ENCODE measurements at places on chromosomes 7 and 10.

DNA sequence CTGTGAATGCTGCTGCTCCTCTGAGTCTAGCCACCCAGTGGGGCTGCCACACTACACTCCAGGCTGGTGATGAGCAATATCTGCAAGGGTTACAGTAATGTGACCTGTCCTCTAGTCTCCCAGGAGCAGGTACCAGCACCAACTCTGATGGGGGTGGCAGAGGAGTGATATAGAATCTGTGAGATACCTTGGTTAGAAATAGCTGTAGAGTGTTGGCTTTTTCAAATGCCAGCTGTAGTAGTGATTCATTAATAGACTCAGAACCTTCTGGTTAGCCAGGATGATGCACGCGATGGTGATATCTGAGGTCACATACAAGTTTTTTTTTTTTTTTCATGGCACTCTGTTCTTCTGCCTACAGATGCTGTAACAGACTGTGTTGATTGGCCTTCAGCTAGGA is 757.1 kb downstream of the INHBA start:
- DNase-seq = no peak

DNA sequence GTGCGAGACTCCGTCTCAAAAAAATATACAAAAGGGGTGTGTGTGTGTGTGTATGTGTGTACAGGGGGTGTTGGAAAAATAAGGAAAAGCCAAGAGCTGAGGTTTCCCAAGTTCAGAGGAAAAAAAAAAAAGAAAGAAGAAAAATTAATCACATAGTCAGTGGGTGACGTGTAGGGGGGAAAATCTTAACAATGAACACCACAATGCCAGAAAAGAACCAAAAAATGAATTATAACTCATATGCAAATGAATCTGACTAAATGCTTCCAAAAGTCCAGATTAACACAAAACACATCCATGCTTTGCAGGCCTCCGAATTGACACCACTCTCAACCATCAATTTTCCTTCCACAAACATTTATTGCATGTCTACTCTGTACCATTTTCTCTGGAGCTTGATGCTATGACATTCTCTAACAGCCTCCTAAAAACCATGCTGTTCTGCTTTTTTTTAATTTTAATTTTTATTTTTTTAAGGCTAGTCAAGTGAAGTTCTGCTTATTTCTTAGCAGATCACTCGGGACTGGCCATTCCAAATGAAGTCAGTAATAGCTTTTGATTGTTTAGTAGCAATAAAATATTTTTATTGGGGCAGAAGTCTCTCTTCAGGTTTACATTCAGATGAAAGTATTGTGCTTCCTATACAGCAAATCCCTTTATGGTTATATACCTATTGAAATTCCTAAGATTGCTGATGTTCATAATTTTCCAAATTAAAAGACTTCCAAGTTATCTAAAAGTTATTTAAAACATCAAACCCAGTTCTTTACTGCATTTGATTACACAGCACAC is 133.8 kb downstream of the CNOT4 start:
- DNase-seq = no peak

DNA sequence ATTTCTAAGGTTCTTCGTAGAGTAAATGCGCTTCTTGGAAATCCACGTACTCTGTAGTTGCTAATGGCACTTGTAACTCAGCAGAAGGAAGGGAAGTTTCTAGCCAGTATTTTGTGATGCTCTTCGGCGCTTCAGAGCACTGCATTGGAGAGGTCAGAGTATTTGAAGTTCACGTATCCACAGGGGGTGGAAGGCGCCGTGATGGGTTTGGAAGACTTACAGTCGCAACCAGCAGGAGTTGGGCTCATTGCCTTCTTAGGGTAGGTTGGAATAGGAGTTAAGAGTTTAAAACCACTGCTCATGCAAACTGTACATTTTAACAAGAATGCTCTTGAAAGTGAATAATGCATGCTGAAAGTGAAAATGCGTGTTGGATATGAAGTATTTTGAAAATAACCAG is 49.1 kb downstream of the SHH start:
- DNase-seq = no peak

DNA sequence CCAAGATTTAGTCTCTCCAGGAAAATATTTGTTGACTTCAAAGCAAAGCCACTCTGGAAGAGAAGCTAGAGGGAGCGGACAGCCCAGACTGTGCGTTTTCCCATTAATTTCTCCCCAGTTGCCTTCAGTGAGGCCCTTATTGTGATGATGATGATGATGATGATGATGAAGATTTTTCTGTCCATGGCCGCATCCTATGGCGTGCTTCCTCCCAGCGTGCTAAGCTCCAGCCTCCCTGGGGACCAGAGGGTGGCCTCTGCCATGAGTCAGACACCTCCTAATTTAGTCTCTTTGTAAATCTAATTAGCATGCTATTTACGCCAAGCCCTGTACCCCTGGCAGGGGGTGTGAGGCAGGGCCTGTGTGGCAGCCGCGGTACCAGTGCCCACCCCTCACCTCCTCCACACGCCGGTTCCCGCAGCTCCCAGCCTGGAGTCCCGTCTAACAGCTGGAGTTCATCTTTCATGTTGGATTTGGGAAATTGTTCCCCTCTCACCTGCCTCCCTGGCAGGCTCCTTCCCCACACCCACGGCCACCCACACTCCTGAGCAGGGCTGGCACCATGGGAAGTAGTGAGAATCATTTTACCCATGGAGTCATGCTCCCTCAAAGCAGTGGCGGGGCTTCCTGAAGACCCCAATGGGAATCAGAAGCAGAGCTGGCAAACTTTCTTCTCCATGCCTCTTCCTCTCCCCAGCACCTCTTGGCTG is 92.2 kb downstream of the C10orf105 start:
- no peak for DNase-seq

DNA sequence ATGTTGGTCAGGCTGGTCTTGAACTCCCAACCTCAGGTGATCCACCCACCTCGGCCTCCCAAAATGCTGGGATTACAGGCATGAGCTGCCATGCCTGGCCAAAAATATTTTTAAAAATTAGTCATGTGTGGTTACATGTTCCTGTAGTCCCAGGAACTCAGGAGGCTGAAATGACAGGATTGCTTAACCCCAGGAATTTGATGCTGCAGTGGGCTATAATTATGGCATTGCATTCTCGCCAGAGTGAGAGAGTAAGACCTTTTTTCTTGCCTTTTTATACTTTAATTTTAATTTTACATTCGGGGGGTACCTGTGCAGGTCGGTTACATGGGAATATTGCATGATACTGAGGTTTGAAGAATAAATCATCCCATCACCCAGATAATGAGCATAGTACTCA is 86.6 kb upstream of the ZNF92 start:
- no peak for DNase-seq

- DNase-seq = no peak
Measured at GRCh38 chr10:70940834-70941568, 52.6 kb upstream of the PCBD1 start.

- no peak for DNase-seq
Measured at GRCh38 chr10:110214371-110214826, 7.0 kb downstream of the MXI1 start.

GRCh38 chr7:151310578-151310977 is 31.0 kb upstream of the NUB1 start:
- no peak for DNase-seq

GRCh38 chr7:133512560-133512959 is 259.7 kb downstream of the EXOC4 start:
- no peak for DNase-seq

DNA sequence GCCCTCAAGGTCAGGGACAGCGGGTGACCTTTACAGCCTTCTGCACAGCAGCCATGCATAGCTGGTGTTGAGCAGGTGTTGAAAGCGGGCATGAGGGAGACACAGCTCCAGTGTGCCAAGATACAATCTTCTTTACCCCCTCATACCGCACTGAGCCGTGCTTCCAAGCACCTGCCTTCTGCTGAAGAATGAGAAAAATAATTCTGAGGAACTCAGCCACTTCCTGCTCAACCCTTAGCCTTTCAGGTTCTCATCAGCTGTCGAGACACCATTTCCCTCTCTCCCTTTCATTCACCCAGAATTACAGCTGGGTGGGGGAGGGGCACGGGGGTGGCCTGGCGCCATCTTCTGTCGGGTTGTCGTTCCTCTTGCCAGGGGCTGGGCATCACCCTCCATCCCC is 58.6 kb downstream of the COL13A1 start:
- no peak for DNase-seq

- no peak for DNase-seq
Measured at GRCh38 chr10:51993475-51993874, 294.1 kb upstream of the CSTF2T start.

DNA sequence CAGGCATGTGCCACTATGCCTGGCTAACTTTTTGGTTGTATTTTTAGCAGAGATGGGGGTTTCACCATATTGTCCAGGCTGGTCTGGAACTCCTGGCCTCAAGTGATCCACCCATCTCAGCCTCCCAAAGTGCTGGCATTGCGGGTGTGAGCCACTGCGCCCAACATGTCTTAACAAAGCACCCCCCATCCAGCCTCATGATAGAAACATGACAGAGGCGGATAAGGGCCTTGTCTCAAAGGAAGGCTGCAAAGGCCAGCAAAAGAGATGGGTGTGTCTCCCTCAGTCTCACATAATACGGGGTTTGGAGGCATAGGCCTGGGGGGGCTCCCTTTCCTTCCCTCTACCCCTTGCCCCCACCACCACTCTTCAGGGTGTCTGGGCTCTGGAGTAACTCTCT is 93.2 kb downstream of the SH3PXD2A start:
- DNase-seq = no peak

DNA sequence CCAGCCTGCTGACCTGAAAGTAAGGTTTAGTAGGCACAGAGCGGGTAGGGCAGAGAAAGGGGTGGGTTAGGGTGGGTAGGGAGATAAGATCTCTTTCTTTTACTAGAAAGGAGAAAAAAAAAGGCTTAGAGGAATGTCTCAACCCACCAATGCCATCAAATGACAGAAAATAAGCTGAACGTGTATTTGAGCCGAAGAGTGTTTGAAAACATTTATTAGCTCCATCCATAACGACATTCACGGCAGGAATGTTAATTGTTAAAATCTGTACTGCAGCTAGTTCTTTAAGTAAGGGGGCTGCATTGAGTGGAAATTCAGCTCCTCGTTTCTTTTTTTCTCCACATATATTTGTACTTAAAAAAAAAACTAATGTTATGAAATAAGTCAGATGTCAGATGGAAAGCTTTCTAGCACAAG is 63.7 kb upstream of the ARID5B start:
- DNase-seq = no peak

DNA sequence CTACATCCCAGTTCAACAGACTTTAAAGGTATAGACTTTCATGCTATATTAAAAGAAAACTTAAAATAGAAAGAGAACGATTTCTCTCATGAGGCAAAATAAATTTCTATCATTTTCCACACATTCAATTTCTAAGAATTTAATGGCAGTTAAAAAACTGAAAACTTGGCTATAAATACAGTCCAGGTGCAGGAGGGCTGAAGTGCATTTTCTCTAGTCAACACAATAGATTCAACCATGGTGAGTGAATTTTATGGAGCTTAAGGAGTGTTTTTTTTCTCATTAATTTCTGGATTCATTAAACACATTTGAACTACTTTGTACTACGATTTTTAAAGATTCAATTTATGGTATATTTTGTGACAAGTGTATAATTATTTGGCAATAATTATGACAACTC is 240.8 kb upstream of the SLC26A5 start:
- DNase-seq = no peak

GRCh38 chr7:1041551-1042491 is 2.5 kb upstream of the GPR146 start:
- peak; percentile 25 for DNase-seq

DNA sequence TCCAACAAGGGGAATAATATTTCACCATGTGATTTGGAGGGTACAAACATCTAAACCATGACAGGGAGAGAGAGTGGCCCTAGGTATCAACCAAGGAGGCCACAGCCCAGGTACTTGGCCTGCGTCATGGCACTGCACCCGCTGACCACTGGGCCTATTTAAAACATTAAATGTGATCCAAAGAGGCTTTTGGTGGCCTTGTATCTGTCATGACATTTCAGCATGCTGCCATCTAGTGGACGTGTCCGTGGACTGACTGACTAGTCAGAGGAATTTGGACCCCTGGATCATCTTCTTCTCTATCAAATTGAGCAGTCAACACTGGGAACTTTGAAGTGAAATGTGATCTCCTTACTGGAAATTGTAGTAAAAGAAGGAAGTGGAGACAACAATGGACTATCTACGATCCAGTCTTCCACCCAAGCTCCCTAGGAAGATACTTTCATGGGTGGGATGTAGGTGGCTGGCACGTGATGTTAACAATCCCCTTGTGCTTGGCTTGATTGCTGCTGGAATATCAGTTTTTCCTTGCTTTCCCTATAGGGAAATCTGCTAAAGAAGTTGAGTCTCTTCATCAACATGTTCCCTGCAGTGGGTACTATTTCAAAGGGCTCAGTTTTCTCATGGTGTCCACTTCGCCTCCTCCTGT is 24.6 kb upstream of the ITGA8 start:
- DNase-seq = peak; percentile 34

DNA sequence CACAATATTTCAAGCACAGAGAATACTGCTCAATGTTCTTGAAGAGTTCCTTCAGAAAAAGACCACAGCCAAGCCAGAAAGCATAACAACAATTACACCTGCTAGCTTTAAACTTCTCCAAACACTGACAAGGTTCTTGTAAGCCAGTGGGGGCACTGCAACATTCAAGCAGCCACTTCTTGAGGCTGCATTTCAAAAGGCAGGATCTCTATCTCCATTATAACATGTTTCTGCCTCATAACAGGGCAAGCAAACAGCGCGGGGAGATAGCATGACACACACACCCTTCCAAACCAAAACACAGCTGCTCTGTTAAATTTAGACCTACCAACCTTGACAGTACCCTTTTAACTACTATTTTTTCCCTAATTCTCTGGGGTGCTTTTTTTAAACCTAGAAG is 30.8 kb downstream of the CHCHD3 start:
- no peak for DNase-seq

GRCh38 chr7:47587351-47587750 is 5.4 kb upstream of the TNS3 start:
- DNase-seq = no peak

DNA sequence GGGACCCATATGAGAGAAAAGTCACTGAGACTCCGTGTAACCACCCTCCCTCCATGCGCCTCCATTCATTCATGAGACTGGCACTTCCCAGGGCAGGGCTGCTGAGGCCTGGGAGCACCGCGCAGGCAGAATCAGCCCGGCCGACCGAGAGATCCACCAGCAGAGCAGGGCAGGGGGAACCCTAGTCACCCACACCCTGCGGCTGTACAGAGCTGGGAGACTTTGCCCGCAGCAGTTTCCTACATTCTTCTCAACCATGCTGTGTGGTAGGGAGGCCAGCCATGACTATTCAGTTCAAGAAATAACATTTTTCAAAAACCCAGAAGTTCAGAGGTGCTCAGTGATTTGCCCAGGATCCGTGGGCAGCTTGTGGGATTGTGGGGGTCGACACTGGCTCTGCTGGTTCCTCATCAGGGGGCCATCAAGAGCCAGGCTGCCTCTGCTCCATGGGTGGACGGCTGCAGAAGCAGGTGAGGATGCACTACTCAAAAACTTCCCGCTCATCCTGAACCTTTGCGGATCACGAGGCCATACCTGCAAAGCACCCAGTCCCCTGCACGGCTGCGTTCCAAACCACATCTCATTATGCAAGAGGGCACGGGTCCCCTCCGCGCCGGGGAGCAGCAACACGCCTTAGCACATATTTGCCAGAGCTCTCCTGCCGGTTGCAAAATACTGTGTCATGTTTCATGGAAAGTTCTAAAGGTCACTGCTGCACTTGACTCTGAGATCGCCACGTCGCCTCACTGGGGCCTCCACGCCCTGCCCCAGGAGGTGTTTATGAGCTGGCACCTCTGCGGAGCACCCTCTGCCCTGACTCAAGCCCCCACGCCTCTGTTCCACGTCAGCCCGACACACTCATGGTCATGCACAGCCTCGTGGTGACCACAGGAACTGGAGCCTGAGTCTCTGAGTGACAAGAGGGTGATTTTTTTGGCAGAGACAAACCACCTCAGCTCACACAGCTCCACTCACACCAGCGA is 132.0 kb downstream of the PRKAG2 start:
- no peak for DNase-seq
